ENCODE measurements at places on chromosomes 2 and 18.

- no peak for DNase-seq
Observed at GRCh38 chr18:36352384-36352783, 54.9 kb downstream of the FHOD3 start.

- no peak for DNase-seq
Observed at GRCh38 chr2:85159589-85159988, 26.4 kb downstream of the TCF7L1 start.

GRCh38 chr2:178386986-178387597 lies 63.9 kb downstream of the PRKRA start:
- DNase-seq, result no peak

- no peak for DNase-seq
Observed at GRCh38 chr2:188526701-188527100, 235.0 kb downstream of the GULP1 start.

DNA sequence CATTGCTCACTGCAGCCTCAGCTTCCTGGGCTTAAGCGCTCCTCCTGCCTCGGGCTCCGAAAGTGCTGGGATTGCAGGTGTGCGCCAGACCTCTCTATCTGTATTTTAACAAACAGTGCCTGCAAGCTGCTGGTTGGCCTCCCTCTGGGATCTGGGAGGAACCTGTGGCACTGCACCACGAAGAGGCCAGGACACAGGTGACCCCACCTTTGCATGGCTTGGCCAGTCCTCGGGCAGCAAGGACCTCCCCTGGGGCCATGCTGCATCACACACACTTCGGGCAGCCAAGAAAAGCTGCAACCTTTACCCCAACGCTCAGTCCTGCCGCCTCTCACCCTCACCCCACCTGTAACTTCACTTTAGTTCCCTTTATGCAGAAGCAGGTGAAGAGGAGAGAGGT lies 70.0 kb downstream of the PXDN start:
- no peak for DNase-seq

DNA sequence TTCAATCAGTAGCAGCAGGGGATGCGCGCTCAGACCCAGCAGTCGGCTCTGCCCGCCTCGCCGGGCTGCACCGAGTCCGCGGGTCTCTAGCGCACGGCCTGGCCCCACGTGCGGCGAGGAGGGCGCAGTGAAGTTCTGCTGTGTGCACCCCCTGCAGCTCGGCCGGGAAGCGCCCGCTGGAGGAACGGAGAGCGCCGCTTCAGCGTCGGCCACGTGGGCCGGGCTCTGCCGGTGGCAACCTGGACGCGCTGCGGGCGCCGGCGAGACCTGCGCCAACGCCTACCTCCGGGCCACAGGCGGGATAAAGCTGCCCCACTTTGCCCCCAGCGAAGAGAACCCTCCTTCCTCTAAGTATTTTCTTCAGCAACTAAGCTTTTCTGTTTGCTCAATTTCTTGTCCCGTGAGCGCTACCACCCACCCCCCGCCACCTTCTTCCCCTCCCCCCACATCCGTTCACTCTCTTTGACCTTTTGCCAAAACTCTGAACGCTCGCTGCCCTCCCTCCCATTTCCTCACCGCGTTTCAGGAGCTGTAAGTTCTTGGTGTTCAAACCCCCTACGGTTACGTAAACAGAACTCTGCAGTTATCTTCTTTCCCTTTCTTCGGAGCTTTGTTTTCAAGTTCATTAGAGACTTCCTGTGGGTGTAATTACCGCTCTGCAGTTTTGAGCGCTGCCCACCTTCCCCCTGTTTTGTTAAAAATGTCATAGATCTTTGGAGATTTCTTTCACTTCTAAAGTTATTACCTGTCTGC lies 42.6 kb upstream of the EDAR start:
- DNase-seq, result peak; percentile 23

GRCh38 chr2:187964746-187965145 lies 326.9 kb upstream of the GULP1 start:
- no peak for DNase-seq

DNA sequence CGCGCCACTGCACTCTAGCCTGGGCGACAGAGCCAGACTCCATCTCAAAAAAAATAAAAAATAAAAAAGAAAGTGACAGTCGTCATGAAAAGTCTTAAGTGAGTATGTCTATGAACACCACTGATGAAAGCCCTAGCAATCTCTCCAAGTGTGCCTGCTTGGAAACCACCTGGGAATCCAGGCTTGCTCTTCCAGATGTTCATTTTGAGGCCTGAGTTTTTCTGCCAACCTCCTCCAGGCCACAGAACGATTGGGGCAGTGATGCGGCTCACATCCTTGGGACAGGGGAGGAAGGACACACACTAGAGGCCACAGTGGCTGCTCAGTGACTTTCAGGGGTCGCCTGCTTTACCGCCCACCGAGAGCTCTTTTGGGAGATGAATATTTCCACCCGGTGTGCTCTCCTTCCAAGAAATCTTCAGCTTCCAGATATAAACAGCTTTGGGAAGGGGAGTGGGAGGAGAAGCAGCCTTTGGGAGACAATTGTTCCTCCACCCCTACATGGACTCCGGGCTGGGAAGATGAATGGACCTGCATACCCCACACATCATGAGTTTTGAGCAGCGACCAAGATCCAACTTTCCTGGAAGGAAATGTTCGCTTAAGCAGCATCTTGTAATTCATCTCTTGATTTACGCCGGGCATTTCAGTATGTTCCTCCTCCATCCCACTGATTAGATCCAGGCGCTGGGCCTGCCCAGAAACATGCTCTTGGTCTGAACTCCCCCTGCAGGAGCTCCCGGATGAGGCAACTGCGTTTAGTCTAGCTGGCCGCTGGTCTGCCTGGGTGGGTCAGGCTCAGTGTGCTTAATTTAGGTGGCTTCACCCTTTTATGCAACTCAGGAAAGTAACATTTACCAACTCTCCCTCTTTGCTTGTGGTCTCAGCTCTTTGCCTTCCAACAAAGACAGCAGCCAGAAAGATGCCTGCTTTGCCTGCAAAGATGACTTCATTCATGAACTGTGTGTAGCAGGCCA lies 6.2 kb upstream of the ARMC9 start:
- DNase-seq, result peak; percentile 72

DNA sequence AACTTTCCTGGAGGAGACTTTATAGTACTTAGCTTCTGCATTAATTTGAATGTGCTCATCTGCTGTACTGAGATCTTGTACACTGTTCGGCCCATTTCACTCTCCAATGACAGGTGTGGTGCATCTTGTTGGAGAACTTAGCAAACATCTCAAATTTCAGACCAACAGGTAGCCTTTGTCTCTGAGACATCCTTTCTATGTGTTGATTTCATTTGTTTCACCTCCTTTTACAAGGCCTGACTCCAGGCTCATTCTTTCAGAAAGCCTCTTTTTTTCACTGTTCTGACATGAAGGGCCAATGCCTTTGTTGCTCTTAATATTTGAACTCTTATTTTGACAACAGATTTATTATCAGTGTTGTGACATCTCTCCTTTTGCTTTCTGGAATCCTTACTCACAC lies 271.8 kb upstream of the FANCL start:
- DNase-seq, result peak; percentile 90

DNA sequence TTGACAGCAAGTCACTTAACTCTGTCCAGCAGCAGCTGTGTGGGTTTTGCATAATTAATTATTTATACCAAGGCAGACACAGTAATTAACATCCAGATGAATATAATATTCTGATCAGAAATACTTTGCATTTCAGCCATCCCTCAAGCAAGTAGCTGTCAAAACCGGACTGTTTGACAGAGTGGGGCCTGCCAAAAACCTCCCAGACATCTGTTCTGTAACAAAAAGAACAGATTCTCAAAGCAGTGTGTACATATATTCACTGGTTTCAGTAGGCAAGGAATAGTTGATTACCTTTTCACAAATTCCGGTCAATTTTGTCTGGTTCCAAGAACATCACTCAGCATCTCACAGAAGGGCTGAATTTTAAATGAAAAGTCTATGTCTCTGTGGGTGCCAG lies 291.6 kb downstream of the CMPK2 start:
- no peak for DNase-seq

GRCh38 chr2:203840655-203841205 lies 26.8 kb upstream of the CTLA4 start:
- DNase-seq, result no peak

GRCh38 chr2:233464531-233465240 lies 101.9 kb downstream of the USP40 start:
- DNase-seq, result no peak

- DNase-seq, result no peak
Observed at GRCh38 chr2:100105678-100106054, 36.7 kb downstream of the AFF3 start.

GRCh38 chr2:98777076-98777475 lies 46.1 kb upstream of the MGAT4A start:
- DNase-seq, result no peak

All from NCI-H510A treated with DMSO at 0.1 percent for 48 hours (cell line).